ENCODE measurements at places on chromosomes 7 and 10. TPM values are rescaled to one million over a fixed set of nuclear protein-coding genes. Genes with fewer than 3 reads are reported as not detected.

GRCh38 chr10:80154978-80155695 lies 22.6 kb downstream of the PLAC9 start:
- DNase-seq, result no peak

DNA sequence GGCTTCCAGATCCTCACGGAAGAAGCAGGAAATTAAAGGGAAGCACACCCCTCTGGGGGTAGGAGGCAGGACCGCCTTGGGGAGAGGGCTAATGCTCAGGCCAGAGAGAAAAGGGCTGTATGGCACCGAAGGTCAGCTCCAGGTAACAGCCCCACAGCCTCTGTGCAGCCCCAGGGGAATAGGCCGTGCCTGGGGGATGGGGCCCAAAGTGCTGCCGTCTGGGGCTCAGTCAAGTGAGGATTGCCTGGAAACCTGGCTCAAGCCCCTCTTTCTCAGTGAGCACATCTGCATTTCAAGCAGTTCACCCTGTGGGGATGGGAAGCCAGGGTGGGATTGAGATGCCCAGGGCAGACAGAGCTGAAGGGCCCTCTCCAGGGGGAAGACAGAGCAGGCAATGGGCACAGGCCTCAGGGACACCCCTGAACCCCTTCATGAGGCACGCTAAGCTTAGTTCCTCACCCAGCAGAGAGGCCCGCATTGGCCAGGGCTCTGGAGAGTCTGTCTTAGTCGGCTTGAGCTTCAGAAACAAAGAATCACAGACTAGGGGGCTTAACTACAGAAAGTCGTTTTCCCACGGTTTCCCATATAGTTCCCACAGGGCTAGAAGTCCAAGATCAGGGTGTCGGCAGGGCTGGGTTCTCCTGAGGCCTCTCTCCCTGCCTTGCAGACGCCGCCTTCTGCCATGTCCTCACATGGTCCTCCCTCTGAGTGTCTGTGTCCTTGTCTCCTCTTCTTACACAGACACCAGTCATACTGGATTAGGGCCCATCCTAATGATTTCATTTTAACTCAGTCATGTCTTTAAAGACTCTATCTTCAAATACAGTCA lies 118.2 kb downstream of the PTPN20 start:
- peak; percentile 3 for DNase-seq

DNA sequence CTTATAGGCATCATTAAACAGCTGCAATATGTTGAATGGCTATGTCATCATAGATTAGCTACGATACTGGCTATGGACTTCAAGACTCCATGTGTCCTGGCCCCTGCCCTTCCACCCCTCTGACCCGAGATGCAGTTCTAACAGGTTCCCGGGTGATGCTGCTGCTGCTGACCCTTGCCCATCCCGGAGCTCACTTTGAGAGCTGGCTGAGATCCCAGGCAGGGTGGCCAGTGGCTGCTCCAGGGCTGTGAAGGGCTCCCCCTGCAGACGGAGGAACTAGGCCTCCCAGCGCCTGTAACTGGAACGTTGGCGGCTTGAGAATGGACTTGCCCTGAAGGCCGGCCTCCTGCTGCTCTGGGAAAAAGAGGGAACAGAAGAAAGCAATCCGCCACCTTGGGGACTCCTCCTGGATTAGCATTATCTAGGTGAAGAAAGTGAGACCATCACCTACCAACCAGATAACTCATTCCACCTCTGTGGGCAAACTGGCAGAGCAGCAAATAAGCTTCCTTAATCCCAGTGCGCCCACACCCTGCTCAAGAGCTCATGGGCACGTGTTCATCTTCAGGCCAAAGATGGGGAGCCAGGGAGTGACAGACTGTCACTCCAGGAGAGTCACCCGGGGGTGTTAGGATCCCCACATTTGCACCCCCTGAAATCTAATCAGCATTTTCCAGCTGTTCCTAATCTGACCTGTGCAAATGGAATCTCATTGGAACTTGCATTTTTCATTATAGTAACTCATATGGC lies 56.8 kb downstream of the PARP12 start:
- DNase-seq, result no peak

- no peak for DNase-seq
Observed at GRCh38 chr7:47221826-47222225, 360.1 kb downstream of the TNS3 start.

DNA sequence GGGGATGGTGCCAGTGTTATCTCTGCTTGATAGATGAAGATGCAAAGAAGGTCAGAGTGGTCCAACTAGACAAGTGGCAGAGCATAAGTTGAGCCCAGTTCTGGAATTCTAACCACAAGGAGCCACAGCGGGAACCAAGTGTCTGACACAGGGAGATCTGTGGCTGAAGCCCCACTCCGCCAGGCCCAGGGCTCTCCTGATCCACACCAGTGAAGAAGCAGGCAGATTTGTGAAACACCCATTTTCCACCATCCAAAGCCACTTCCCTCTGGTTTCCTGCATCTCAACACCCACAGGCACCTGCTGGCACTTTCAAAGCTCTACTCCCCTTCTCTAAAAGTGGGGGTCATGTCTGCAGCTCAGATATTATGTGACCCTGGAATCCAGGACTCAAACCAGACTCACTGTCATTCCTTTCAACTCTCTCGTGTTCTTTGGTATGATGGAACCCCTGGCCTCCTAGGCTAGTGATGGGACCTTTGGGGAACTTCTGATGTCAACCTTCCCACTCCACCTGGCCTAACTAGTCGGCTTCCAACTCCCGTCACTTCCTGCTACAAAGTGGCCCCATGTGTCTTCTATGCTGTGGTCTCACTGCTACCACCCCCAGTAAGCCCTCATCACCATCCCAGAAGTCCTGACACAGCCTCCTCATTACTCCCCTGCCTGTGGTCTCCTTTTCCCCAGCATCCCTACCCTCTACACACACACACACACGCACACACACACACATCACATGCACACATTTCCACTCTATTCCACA lies 177.6 kb downstream of the GRID1 start:
- DNase-seq, result no peak

- DNase-seq, result no peak
Observed at GRCh38 chr10:96686514-96686913, 33.8 kb downstream of the PIK3AP1 start.

- no peak for DNase-seq
Observed at GRCh38 chr10:8919280-8919679, 864.8 kb downstream of the GATA3 start.

GRCh38 chr7:27295236-27295635 lies 52.6 kb downstream of the EVX1 start:
- no peak for DNase-seq

DNA sequence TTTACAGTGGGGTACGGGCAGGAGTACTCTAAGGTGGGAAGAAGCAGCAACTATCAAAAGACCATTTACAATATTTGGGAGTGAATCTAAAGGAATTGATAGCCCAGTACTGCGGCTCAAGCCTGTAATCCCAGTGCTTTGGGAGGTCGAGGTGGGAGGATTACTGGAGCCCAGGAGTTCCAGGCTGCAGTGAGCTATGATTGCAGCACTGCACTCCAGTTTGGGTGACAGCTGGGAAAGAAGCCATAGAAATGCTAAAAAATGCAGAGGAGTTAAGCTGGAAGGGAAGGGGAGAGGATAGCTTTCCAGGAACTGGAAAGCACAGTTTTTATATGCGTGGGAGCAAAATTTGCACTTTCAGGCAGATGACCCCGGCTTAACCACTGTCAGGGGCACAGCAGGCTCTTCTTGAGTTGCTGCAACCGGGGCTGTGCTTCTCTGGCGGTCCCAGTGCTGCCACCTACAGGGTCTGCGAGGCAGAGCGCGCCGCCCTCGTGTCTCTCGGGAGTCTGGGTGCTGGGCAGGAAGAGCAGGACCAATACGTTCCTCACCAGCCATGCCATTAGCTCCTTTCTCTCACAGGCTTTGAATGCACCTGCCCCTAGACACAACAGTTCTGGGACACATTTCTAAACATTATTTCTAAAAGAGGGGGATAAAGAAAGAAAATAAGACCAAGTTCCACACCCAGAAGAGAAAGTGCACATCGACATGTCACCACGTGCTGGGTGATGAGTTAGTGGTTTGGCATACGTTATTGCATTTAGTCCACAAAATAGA lies 10.1 kb upstream of the BMPER start:
- DNase-seq, result peak; percentile 90

DNA sequence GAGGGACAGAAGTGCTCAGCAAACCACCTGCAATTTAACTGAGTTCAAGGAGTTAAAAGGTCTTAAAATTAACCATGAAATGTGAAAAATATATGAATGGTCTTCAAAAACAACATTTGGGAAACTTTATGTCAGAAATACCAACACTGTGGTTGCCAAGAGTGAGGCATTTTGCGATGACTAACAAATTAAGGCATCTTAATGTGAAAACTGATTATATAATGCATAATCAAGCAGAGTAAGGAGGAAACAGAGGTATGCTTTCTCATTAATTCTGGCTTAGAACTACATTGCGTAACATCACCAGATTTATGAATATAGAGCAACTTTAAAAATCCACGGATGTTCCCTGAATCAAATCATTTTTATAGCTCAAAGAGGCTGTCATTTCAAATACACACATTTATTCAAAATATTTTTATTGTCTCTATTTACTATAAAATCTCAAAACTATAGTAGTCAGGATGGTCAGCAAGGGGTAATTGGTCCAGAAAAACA lies 335.5 kb downstream of the LRRTM3 start:
- DNase-seq, result no peak

GRCh38 chr7:75740846-75741497 lies 2.2 kb upstream of the HIP1 start:
- DNase-seq, result no peak

- DNase-seq, result no peak
Observed at GRCh38 chr10:32323051-32323450, 23.9 kb downstream of the EPC1 start.

GRCh38 chr7:157299613-157300368 lies 37.0 kb upstream of the DNAJB6 start:
- no peak for DNase-seq

DNA sequence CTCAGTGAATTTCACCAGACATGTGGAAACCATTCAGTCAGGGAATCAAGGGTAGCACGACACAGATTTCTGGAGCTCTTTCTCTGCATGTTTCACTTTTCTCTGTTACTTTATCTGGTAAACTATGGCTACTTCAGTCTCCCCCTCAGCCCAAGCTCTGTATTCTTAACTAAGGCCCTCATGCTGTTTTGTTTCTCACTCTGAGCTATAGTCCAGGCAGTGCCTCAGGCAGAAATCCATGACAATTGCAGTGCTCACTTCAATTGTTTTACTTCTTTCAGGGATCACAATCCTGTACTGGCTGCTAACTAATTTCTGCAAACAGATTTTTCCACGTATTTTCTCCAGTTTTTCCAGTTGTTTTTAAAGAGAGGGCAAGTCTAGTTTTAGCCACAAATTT lies 1599.9 kb upstream of the LRRTM3 start:
- no peak for DNase-seq

GRCh38 chr10:132613566-132614348 lies 76.2 kb downstream of the INPP5A start:
- DNase-seq, result peak; percentile 12

GRCh38 chr10:23359692-23360380 lies 15.2 kb upstream of the C10orf67 start:
- DNase-seq, result no peak

DNA sequence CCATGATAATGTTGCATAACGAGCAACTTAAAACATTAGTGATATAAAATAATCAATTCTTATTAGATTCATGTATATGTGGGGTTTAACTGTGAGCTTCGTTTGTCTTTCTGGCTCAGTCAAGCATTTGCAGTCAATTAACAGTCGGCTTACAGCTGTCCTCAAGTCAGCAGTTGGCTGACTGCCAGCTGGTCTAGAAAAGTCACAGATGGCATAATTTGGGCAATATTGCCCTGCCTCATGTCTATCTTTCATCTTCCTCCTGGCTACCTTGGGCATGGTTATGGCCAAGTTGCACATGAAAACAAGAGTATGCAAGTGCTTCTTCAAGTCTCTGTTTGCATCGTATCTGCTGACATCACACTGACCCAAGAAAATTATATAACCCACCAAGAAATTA lies 186.1 kb upstream of the ZWINT start:
- no peak for DNase-seq

DNA sequence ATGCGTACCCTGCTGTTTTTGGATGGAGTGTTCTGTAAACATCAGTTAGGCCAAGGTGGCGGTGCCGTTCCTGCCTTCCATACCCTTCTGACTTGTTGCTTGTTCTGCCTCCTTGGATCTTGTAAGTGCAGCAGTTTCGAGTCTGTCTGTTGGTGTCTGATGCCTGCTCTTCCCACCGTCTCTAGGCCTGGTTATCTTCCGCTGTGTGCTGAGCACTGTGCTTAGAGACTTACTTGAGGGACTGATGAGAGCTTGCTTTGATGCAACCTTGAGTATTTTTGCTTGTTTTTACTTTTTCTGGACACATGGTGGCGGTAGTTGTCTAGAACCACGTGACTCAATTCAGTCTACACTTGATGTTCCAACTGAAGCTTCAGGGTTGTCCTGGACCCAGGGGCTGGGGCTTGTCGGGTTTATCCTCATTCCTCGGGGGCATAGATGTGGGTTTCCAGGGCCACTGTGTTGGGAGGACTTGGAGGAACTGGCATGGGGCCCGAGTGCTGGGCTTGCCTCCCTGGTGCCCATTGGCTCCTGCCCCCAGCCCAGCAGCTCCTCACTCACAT lies 14.4 kb upstream of the SPRN start:
- no peak for DNase-seq

DNA sequence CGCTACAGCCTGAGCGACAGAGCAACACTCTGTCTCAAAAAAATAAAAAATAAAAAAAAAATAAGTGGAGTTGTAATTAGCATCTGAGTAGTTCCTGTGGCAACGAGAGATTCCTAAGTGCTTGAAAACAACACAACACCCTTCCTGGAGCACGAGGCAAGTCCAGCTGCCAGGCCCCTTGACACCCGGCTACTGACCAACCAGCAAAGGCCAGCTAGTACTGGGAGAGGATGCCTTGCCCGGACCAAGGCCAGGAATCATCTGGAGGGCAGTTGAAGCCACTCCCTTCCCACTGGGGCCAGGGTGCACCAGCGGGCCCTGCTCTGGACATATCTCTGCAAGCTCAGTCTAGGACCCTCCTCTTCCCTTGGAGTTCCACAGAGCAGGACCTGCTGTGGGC lies 536 bp downstream of the C10orf105 start:
- DNase-seq, result peak; percentile 74

The C10orf67 gene
- 0.08 TPM for polyA plus RNA-seq

The CXCL12 gene
- 143 TPM for polyA plus RNA-seq

The CALHM3 gene
- not detected for polyA plus RNA-seq

The C10orf143 gene
- polyA plus RNA-seq, result 7.2 TPM

The GPER1 gene
- polyA plus RNA-seq, result 2.9 TPM

The HDAC9 gene
- polyA plus RNA-seq, result 2.2 TPM

The GSTO2 gene
- polyA plus RNA-seq, result 6.5 TPM
